ENCODE measurements at places on chromosomes 4 and X. TPM values are rescaled to one million over a fixed set of nuclear protein-coding genes. Genes with fewer than 3 reads are reported as not detected.

- H3K36me3 ChIP-seq, result no peaks in the 10 kb centered on the region
- DNase-seq, result no peak
- no peak overlapping the region for H3K27ac ChIP-seq
- no peaks in the 10 kb centered on the region for H3K4me1 ChIP-seq
- no peaks in the 10 kb centered on the region for H3K27me3 ChIP-seq
These were observed 157.3 kb downstream of the TMA16 start for GRCh38 chr4:163651761-163652160.

GRCh38 chr4:752196-752861 is 46.7 kb downstream of the PCGF3 start:
- no peaks in the 10 kb centered on the region for H3K4me1 ChIP-seq
- H3K36me3 ChIP-seq, result peaks cover 13% of the 10 kb centered on the region

- no peaks in the 10 kb centered on the region for H3K36me3 ChIP-seq
- H3K27me3 ChIP-seq, result peaks cover 13% of the 10 kb centered on the region
- no peaks in the 10 kb centered on the region for H3K4me1 ChIP-seq
- no peak overlapping the region for H3K4me3 ChIP-seq
- H3K27ac ChIP-seq, result no peak overlapping the region
These were observed 113.0 kb upstream of the DCLK2 start for GRCh38 chr4:149965206-149965605.

DNA sequence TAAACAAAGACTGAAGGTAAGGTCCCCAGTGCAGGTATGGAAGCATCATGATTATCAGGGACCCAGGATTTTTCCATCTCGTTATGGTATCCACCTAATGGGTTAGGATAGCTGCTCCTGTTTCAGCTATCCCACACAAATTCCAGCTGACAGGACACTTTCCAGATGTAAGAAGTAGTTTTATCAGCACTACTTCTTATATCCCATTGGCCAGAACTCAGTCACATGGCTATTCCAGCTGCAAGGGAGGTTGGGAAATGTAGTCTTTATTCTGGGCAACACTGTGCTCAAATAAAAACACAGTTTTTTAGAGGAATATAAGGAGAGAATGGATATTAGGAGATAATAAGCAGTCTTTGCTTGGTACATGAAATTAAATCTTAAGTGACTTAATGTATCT is 96.7 kb downstream of the SRPX start:
- no peaks in the 10 kb centered on the region for H3K36me3 ChIP-seq
- no peaks in the 10 kb centered on the region for H3K4me1 ChIP-seq
- H3K4me3 ChIP-seq, result no peak overlapping the region

DNA sequence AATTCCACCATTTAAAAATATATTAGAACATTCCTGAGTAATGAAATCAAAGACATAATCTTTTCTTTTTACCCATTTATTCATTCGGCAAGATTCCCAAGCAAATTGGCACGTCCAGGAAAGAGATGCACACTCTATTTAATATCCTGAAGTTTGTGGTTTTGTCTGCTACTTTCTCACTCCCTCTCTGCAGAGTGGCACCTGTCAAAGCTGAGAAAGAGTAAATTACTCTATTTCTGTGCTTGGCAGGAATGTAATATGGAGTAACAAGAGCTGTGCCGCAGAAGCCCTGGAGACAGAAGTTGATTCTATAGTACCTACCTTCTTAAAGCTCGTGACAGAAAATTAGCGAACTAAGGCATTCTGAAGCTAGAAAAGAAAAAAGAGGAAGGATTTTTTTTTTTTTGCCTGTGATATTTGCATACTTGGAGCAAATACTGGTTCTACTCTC is 5.5 kb downstream of the GSTCD start:
- H3K4me1 ChIP-seq, result peaks cover 5% of the 10 kb centered on the region
- H3K4me3 ChIP-seq, result no peak overlapping the region
- no peak overlapping the region for H3K27ac ChIP-seq

GRCh38 chr4:115424852-115425251 is 311.4 kb upstream of the NDST4 start:
- no peak overlapping the region for H3K4me3 ChIP-seq
- H3K4me1 ChIP-seq, result no peaks in the 10 kb centered on the region
- H3K27ac ChIP-seq, result no peak overlapping the region
- H3K27me3 ChIP-seq, result no peaks in the 10 kb centered on the region
- DNase-seq, result no peak

GRCh38 chrX:40098264-40099054 is 701 bp upstream of the BCOR start:
- no peaks in the 10 kb centered on the region for H3K27me3 ChIP-seq
- peaks cover 16% of the 10 kb centered on the region for H3K4me1 ChIP-seq
- H3K27ac ChIP-seq, result peak overlapping the region; percentile 89
- DNase-seq, result peak; percentile 79

DNA sequence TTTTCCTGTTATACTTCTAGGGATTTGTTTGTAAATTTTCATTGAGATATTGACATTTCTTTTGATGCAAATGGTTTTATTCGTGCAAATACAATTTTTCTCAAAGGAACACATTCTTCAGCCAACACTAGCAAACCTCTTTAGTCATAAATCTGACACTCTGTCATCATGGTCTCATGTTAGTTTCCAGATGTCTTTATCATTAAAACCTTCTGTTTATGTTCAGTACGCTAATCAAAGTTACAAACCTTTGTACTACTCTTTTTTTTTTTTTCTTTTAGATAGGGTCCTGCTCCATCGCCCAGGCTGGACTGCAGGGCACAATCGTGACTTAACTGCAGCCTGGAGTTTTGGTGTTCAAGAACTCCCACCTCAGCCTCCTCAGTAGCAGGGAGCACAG is 7.1 kb downstream of the SLC25A31 start:
- no peak for DNase-seq
- H3K4me1 ChIP-seq, result no peaks in the 10 kb centered on the region
- no peak overlapping the region for H3K4me3 ChIP-seq
- no peaks in the 10 kb centered on the region for H3K36me3 ChIP-seq
- H3K27me3 ChIP-seq, result peaks cover 3% of the 10 kb centered on the region

DNA sequence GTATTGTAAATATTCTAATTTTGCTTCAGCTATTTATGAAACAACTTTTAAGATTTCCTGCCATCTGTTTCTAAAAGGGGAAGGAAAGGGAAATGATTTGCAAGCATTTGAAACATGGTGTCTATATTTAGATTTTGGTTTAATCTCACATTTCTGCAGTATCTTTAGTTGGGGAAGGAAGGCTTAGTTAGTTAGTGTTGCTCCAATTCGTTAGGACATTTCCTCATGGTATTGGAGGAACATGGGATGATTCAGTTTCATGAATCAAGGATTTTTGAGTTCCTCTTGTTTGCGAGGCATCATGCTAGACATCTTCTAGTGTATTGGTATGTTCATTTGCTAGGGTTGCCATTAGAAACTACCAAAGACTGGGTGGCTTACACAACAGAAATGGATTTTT is 20.5 kb upstream of the TMEM192 start:
- peaks cover 14% of the 10 kb centered on the region for H3K4me1 ChIP-seq
- no peak overlapping the region for H3K4me3 ChIP-seq
- H3K27ac ChIP-seq, result no peak overlapping the region

- H3K27me3 ChIP-seq, result peaks cover 3% of the 10 kb centered on the region
- H3K27ac ChIP-seq, result peak within 1 kb of the TSS; percentile 45
- no peak for DNase-seq
- peak within 1 kb of the TSS; percentile 73 for H3K4me3 ChIP-seq
- H3K4me1 ChIP-seq, result peaks cover 7% of the 10 kb centered on the region
These were observed at the start of gene ZFP92 for GRCh38 chrX:153411255-153411987. ZFP92 (plus strand) TSS chrX:153411472; CDS start chrX:153418323, 6,851 bp downstream.

SPIN4 gene
- total RNA-seq, result 11.5 TPM

PAGE5 gene
- 0.83 TPM for total RNA-seq

TMEM150C gene
- not detected for total RNA-seq

CSAG3 gene
- total RNA-seq, result not detected

CYSLTR1 gene
- 4.2 TPM for total RNA-seq
